ENCODE measurements at places on chromosomes 11 and 22.

DNA sequence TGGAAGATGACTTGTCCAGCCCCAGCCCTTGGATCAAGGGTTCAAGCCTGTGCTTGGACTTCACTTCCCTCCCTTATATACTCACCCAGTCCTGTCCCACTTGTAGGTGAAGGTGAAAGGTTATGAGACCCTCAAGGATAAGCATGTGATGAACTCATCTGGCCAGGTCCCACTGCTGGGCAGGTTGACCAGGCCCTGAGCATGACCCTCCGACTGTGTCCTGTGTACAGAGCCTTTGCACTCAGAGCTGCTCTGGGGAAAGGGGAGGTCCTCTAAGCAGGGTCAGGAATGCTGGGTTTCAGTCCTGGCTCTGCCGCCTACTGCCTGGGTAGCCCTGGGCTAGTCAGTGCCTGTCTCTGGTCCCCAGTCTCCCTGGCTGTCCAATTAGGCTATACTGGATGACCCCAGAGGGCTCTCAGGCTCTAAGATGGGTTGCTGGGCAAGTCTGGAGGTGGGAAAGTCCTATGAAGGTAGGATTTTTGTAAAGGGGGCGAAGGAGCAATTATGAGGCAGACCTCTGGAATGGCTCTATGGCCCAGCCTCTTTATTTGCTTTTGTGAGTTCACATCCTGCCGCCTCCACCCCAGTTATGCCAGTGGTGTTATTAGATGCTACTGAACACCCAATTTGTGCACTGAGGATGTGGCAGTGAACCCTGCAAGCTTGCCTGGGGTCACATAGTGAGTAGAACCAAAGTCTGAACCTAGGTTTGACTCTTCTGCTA is 14.1 kb downstream of the DGAT2 start:
- DNase-seq = no peak

- no peak for DNase-seq
Measured at GRCh38 chr11:1522081-1522424, 35.5 kb upstream of the MOB2 start.

GRCh38 chr22:17303441-17303839 is 65.8 kb upstream of the CECR2 start:
- no peak for DNase-seq

- peak; percentile 39 for DNase-seq
Measured at GRCh38 chr11:6932145-6932544, 5.9 kb downstream of the ZNF215 start.

DNA sequence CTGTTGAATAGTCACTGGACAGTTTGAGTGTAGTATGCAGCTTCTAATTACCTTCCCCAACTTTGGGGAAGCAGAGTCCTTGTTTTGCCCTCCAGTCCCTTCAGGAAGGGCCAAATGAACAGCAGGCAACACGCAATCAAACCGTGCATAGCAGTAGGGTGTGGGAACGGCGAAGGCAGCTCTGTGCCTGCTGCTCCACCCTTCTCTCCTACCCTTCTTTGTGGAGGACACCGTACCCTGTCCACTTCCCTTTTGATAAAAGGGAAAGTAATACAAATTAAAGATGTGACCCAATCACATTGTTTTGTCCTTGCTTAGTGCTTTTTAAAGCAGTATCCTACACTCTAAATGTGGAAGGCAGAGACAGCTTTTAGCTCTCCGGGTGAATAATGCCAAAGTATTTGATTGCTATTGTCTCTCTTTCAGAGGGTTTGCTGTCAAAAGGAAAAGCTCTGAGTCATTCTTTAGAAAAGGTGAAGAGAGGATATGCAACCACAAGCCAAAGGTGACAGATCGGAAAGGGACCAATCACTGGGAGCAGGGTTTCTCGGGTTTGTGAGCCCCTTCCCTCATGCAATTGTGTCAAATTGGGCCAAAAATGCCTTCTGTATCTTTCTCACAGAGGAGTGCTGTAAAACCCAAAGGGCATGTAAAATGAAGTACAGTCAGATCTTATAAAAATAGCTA is 407.3 kb upstream of the CCDC90B start:
- DNase-seq = no peak

Data from Jurkat, Clone E6-1 (cell line).